ENCODE measurements at places on chromosomes 16 and 17.

DNA sequence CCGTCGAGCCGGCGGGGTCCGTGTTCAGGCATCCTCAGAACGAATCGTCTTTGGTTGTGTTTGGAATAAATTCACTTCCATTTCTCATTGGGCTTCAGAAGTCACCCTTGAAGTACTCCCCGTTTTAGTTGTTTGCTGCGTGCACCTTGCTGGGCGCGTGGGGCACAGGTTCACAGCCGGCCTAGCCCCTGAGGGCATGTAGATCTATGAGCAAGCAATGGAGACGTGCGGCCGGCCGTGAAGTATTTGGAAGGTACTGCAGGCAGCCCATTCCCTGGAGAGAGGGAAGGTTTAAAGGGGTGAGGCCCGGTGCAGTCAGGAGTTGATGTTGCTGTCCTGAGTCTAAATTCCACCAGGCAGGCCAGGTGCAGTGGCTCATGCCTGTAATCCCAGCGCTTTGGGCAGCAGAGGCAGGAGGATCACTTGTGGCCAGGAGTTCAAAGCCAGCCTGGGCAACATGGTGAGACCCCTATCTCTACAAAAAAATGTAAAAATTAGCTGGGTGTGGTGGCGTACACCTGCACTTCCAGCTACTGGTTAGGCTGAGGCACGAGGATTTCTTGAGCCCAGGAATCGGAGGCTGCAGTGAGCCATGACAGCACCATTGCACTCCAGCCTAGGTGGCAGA lies 714 bp downstream of the ACSF3 start:
- DNase-seq, result no peak

- DNase-seq, result peak; percentile 47
Observed at GRCh38 chr17:4142107-4142900, 526 bp downstream of the ZZEF1 start.

- DNase-seq, result no peak
Observed at GRCh38 chr16:22293137-22294106, 3.8 kb upstream of the POLR3E start.

DNA sequence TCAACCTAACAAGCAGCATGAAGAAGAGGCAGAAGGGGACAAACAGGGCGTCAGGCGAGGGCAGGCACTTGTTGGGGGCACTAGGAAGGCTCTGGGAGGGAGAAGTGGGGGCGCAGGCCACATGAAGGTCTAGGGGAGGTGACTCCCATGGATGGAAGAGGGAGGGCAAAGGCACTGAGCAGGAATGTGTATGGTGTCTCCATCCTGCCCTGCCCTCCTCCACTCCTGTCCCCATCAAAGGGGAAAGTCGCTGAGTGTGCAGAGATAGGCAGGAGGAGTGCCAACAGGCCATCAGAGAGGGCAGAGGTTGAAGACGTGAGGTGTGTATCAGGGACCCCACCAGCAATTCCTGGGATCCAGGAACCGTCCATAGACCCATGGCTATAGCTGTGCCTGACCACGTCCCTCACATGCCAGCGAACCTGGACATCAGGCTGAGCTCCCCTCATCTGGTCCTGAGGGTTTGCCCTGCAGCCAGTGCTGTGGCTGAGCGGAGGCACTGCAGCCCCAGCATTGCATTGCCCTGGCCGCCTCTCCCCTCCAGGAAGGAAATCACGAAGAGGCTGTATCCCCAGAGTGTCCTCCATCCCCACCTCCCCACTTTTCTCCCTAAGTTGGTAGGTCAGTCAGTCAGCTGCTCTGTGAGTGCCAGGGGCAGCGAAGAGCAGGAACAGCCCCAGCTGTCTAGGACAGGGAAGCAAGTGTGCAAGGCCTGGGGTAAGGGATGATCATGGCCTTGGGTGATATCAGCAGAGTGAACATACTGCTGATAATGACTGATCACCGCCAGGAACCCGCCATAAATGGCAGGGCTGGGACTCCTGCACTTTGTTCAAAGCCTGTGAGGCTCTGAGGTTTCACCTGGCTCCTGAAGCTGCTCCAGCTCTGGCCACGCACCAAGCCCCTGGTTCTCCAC lies 6.2 kb upstream of the CYB561 start:
- no peak for DNase-seq

GRCh38 chr17:43418441-43419374 lies 19.9 kb downstream of the ARL4D start:
- DNase-seq, result peak; percentile 77
